ENCODE measurements at places on chromosomes 7 and 10.

DNA sequence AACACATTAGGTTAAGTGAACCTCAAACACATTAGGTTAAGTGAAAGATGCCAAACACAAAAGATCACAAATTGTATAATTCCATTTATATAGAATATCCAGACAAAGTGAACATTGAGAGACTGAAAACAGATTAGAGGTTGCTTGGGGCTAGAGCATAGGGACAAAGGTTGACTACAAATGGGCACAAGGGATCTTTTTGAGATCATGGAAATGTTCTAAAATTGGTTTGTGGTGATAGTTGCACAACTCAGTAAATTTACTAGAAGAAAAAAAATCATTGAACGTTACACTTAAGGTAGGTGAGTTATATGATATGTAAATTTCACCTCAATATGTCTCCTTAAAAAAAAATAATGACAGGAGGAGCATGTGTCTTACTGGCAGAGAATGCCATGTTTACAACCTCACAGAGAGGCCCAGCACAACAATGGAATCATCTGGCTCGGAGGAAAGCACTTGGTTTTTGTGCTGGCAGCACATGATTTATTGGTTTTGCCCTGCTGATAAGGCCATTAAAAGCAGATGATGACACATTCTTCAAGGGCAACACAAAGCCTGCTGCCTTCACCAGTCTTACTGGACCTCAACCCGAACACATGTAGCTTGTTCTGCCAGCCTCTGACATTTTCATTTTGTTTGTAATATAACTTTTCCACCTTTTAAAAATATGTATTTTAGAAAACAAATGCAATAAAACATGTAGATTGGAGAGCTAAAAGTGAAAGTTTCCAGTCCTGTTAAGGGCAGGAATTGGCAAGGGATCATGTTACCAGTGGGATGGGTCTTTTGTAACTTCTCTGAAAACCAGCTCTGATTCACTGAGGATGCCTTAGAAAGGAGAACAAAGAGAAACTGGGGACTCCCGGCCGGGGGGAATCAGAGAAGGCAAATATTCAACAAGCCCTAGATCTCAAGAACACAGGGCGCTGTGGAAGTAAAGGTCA, 11.9 kb upstream of the LMOD2 start:
- no peak for DNase-seq

DNA sequence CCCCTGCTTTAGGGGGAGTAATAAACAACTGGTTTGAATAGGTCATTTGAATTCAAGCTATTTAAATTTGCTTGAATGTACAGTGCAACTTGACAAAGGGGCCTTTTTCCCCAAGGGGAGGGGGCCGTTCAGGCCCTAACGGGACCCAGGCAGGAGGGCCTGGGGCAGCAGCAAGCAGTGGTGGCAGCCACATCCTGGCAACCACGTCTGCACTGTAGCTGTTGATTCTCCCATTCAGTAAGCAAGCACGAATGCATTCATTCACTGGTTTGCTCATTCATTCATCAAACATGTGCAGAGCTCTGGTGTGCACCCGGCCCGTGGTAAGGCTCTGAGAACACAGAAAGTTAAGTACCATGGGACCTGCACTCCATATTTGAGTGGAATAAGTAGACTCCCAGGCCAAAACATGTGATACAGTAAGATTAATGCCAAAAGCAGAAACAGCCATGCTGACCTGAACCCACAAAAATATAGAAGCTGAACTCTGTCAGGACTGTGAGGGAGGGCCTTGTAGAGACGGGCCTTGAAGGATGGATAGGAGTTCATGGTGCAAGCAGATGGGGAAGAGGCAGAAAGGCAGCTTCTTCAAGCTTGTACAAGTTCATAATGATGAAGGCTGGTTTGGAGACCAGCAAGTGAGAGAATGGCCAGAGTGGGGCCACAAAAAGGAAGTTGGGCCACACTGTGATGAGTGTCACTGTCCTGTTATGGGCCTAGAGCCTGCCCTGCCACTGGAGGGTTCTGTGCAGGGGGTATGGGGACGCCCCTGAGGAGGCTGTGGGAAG, 29.3 kb upstream of the C10orf53 start:
- no peak for DNase-seq

DNA sequence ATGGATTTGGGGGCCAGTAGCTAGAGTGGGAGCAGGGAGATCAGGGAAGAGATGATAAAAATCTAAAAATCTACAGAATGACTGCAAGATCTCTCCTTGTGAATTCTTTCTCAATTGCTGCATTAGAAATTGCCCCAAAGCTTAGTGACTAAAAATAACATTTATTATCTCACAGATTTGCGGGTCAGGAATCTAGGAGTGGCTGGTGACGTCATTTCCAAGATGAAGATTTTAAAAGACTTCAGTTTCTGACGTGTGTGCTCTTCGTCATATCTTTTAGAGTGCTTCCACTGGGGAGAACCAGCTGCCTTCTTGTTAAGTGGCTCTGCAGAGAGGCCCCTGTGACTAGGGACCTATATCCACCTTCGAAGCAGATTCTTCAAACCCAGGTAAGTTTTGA, 112.6 kb downstream of the DGKI start:
- DNase-seq: no peak

DNA sequence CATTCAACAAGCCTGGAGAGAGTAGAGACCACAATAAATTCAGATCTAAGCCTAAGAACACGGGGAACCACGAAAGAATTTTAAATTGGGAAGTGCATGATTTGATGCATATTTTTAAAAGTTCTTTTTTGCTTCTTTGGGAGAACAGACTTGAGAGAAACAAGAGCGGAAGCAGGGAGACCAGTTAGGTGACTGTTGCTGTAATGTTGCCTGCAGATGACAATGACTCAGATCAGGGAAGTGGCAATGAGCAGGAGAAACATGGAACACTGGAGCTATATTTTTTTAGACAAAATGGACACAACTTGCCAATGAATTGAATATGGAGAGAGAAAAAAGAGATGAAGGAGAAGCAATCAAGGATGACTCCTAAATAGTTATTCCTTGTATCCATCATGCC, 125.1 kb downstream of the RAPGEF5 start:
- DNase-seq: no peak

- DNase-seq: no peak
These were observed 61.0 kb downstream of the MET start for GRCh38 chr7:116732788-116733694.

DNA sequence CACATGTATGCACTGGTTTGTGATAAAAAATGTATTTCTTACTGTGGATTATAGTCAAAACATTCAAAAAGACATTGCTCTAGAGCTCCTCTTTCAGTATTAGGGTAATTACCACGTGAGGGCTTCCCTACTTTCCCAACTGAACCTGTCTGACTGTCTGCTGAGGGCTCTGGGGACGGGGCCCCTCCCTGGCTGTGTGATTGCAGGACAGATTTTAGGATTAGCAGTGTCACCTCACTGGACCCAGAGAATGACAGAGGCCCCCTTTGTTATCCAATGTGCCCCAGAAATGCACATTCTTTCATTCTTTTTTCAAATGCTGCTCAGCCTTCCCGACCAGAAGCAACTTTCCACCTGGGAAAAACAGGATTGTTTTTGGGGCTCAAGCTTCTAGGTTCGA, 43.6 kb upstream of the MXI1 start:
- no peak for DNase-seq

DNA sequence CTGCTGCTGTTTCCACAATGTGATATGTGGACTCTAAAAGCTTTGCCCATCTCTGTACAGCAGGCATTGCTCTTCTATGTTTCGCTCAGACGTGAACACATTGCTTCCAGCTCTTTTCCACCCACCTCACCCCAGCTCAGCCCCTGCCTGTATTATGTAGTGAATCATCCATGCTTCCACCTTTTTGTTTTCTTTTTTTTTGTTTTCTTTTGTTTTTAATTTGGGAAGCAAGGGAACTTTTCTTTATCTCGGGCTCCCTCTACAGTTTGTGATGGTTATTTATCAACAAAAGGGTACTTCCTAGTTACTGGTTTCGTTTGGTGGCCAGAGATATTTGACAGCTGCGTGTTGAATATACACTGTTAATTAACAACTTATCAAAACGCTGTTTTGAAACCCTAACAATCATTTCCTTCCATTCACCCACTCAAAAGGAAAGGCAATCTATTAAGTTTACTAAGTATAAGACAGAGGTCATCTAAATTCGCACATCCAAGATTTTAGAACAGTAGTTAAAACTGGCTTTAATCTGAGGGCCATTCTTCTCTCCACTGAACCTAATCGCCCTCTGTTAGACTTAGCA, 127.9 kb upstream of the STK17A start:
- no peak for DNase-seq

DNA sequence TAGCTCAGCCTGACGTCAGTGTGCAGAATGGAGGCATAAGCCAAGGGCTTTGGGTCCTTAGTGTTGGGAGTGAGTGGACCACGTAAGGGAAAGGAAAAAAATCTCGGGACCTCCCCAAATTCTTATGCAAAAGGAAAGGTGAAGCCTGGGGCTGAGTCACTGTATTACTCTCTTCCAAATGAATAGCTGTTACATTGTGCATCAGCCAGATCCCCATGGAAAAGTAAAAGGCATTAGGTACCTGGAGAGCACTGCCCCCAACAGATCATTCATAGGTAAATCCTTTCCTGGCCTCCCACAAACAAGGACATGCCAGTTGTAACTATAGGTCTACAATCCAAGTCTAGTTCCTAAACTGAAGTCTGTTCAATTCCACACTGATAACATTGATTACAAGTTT, 170.5 kb downstream of the C1GALT1 start:
- DNase-seq: no peak

DNA sequence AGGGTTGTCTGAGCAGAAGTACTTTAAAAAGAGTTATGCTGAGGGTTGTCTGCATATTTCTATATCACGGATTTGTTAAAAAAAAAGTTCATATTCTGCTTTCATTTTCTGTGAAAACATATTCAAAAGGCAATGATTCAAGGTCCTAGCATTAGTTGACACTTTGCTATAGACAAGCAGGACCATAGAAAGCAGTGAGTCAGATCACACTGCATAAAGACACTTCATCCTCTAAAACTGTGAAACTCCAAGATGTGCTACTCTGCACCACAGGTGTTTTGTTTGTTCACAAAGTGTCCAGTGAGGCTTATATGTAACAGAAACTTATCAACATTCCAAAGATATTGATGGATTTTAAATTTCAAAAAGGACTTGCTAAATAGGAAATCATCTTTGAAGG, 47.0 kb downstream of the SPAM1 start:
- no peak for DNase-seq

DNA sequence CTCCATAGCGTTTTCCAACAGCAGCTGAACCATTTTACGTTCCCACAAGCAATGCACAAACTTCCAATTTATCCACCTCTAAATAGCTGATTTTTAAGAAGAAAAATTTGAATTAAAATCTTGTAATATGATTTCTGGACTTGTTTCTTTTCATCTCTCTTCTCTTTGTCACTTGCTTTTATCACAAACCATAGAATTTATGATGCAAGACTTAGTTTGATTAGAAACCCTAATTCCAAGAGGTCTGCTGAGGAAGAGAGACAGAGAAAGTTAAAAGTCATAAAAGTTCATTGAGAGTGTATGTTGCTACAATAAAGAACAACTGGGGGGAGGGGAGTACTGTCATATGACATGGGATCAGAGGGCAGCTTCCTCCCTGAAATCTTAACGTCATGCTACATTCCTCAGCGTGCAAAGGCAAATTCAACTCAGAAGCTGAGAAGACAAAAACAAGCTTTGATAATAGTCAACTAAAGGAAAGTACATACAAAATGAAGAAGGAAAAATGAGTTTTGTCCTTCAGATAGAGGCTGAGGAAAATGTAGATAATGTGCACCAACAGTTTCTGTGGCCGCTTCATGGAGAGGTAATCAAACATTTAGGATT, 18.4 kb upstream of the CUBN start:
- DNase-seq: no peak

DNA sequence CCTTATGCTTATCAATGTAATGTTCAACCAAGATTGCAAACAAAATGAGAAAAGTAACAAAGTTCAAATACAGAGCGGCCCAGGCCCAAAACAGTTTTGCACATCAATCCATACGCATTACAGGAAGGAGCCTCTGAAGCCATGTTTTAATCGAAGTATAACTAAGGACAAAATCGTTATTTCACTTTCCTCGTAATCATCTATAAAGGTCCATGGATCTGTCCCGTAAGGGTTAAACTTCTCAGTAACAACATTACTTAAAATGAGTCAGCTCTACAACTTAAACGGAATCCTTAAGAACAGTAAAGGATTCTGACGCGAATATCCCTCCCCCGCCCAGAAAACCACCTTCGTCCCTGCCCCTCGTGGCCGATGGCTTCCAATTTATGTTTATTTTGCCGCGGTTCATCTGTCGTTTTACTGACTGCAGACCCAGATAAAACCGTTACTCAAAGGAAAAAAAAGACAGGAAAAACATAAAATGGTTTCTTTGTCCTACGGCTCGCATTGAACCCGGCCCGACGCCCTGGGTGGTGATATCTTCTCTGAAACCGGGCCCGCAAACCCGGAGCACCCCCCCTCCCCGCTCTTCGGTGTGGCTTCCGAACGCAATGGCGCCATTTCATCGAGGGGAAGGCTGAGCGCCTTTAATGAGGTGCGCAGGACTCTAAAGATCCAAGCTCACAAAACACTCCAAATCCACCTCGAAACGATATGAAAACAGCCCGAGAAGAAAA, 1.1 kb downstream of the HNRNPA2B1 start:
- DNase-seq: peak; percentile 46

GRCh38 chr10:121519901-121520493, 78.2 kb downstream of the FGFR2 start:
- DNase-seq: no peak

DNA sequence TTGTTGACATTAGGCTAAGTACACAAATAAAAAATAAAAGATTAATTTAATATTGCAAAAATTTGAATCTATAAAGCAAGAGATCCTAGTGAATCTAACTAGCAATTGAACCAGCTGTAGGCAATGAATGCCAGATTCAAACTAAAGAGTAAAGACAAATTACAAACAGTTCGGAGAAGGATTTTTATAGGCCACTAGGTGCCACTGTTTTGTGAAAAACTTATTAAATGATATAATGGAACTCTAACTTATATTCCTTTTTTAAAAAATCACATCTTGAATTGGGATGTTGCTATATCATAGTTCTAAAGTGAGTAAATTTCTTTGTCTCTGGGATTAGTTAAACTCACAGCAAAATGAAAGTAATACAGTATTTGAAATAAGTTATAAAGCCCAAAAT, 39.1 kb upstream of the GNAI1 start:
- DNase-seq: no peak

DNA sequence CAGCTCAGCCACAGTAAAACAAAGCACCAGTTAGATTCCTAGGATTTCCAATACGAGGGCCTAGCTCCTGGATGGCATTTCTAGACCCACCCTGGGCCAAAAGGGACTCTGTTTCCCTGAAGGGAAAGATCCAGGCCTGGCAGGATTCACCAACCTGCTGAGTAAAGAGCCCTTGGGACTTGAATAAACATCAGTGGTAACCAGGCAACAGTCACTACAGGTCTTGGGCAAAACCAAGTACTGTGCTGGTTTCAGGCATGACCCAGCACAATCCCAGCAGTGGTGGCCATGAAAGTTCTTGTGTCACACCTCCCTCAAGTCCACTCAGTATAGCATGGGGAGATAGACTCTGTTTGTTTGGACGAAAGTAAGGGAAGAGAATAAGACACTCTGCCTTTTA, 31.0 kb upstream of the STARD3NL start:
- no peak for DNase-seq

- DNase-seq: no peak
These were observed 14.6 kb upstream of the C10orf53 start for GRCh38 chr10:49664842-49665355.

- no peak for DNase-seq
These were observed 220.9 kb upstream of the PPP2R2D start for GRCh38 chr10:131679926-131680325.

- no peak for DNase-seq
These were observed 20.8 kb downstream of the TIAL1 start for GRCh38 chr10:119575991-119576390.

Data from CD8-positive, alpha-beta T cell (primary cell).